ENCODE measurements at places on chromosomes 1 and 21.

DNA sequence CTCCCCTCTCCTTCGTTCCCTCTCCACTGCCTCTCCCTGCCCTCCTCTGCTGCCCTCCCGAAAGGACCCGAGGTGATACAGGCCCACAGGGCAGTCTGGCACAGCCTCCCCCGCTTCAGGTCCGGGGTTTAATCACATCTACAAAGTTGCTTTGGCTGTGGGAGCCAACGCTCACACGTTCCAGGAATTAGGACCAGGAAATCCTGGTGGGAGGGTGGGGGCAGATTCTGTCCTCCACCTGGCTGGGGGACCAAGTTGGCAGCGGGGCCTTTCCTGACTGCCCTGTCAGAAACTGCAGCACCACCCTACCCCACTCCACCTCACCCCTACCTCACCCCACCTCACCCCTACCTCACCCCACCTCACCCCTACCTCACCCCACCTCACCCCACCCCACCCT is 95.1 kb downstream of the WDR4 start:
- no peak for DNase-seq

DNA sequence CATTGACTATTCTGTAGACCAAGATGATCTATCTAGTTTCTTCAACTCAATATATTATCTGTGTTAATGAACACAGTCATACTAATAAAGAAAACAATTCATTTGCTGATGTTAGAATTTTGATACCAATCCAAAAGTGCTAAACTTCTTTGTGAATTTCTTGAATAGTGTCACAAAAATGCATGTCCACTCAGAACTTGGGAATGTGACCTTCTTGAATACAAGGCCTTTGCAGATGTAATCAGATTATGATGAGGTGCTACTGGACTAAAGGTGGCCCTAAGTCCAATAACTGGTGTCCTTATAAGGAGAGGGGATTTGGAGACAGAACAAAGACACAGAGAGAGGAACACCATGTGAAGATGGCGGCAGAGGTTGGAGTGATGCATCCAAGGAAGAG is 305.8 kb upstream of the ZP4 start:
- no peak for DNase-seq

- no peak for DNase-seq
These were observed 14.1 kb downstream of the GPR88 start for GRCh38 chr1:100552031-100552430.

DNA sequence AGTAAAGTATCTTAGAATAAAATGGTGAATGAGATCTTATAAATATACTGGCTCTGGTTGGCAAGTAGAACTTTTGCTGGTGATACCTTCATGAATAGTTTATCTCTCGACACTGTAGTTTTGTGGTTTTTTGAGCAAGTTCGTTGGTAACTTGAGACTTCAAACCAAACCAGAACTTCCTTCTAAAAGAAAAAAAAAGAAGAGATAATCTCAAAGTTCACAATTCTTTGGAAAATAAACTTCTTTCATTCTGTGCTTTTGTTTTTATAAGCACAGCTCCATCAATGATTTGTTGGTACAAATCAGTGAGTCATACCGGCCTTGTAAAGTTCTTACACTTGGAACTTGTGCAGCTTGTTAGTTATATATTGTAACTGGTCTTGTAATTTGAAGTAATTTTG is 2.3 kb downstream of the HIPK1 start:
- DNase-seq = no peak

GRCh38 chr1:179888071-179888470 is 6.0 kb downstream of the TOR1AIP1 start:
- DNase-seq = no peak

DNA sequence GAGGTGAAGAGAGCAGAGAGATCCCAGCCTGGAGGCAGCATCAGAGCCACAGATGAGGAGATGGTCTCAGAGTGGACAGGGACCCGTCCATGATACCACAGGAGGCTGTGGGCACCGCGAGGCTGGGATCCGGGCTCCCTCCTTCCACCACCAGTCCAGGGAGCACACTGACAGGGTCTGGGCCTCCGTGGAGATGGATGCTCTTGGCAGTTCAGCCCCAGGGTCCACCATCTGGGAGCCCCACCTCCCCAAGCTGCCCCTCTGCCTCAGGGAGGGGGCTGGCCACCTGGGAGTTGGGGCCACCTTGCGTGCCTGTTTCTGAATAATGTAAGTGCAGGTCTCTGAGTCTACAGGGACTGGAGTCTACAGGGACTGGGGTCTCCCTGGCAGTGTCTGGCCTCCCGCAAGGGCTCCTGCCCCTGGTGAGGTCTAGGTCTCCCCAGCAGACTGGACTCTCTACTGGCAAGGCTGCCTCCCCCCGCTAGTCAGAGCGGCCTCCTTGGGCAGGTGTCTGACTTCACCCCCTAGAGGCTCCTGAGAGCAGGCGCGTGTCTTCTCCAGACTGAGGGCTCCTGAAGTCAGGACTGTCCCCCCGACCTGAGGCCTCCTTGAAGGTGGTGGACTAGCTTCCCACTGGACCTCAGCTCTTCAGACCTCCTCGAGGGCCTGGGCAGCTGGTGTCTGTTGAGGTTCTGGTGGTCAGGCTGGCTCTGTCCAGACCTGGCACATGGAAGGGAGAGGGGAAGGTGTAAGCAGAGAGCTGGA is 218.5 kb downstream of the PTPRU start:
- DNase-seq = peak; percentile 23

- no peak for DNase-seq
These were observed 58.7 kb downstream of the RUNX3 start for GRCh38 chr1:24871306-24871901.

DNA sequence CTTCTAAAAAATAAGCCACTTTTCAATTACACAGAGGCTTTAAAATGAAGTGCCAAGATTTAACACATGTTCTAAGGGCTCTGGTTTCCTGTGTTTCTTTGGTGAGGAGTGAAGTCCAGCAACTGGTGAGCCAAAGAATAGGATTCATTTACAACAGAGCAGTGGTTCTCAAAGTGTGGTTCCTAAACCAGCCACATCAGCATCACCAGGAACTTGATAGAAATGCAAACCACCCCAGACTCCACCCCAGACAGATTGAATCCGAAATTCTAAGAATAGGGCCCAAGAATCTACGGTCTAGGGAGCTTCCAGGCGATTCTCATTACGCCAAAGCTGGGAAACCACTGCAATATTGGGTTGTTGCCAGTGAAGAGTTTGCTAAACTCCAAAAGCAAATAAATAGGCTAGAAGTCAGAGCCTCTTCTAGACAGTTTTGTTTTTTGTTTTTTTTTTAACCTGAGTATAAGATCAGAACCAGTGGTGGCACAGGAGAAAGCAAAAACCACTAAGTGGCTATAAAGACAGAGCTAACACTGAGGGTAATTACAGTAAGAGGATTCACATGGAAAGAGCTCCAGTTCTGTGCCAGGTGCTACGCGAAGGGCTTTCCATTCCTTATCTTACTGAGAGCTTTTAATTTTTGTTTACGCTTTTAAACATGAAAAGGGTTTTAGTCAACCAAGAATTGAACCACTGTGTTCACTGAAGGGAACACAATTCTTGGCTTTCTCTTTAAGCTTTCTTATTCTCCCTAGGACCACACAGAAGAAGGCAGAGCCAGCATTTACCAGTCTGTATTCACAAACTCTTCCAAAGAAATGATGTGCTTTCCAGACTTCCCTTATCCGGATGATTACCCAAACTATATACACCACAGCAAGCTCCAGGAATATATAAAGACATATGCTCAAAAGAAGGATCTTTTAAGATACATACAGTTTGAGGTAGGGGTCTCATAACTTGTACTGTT is 42.4 kb upstream of the FMO2 start:
- peak; percentile 72 for DNase-seq

- no peak for DNase-seq
These were observed 4.4 kb downstream of the LYPD8 start for GRCh38 chr1:248751142-248751541.

DNA sequence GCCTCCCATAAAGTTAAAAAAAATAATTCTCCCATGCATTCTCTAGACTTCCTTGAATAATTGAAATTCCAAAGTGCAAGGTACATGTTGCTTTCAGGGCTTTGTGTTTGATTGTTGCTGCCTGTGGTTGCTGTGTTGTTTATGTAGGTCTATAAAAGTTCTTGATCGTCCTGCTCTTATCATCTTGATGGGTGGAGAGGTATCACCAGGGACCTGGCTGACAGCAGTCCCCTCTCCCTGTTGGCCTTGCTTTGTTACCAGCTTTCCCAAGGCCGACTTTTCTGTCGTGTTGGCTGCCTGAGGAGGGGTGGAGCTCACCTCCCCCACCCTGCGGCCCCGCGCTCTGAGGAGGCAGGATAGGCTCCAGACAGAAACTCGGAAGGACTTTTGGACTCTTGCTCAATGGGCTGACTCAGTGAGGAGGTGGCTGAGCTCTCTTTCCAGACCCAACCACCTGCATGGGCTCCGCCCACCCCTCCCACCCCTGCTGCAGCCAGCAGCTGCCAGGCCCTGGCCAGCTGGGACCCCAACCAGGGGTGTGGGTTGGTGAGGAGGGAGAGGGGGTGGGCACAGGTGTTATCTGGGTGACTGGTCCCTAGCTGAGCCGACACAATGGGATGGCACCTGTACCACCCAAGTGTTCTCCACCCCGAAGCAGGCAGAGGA is 2.0 kb downstream of the INAVA start:
- no peak for DNase-seq

GRCh38 chr1:10519016-10519417 is 44.3 kb downstream of the PEX14 start:
- DNase-seq = no peak

DNA sequence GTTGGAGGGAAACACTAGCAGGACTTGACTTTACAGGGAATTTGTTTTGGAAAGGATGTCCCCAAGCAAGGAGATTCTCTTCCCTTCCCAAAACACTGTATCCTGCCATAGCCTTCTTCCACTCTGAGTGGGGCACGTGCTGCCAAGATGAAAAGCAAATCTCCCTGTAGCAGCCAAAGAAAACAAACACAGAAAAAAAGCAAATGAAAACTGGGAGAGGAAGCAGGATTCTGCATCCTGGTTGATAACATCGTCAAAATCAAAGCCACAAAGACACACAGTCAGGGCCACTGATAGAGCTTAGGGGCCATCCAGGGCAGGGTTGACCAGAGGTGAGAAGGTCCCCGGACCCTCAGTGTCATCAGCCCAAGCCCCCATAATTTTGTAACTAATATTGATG is 16.0 kb upstream of the MTARC2 start:
- DNase-seq = no peak

GRCh38 chr1:7279769-7280168 is 491.3 kb upstream of the VAMP3 start:
- DNase-seq = no peak

GRCh38 chr1:245609354-245610150 is 454.8 kb downstream of the KIF26B start:
- DNase-seq = no peak

GRCh38 chr1:228081578-228082213 is 812 bp upstream of the ARF1 start:
- no peak for DNase-seq

- no peak for DNase-seq
These were observed 70.7 kb downstream of the CD247 start for GRCh38 chr1:167447521-167448136.

DNA sequence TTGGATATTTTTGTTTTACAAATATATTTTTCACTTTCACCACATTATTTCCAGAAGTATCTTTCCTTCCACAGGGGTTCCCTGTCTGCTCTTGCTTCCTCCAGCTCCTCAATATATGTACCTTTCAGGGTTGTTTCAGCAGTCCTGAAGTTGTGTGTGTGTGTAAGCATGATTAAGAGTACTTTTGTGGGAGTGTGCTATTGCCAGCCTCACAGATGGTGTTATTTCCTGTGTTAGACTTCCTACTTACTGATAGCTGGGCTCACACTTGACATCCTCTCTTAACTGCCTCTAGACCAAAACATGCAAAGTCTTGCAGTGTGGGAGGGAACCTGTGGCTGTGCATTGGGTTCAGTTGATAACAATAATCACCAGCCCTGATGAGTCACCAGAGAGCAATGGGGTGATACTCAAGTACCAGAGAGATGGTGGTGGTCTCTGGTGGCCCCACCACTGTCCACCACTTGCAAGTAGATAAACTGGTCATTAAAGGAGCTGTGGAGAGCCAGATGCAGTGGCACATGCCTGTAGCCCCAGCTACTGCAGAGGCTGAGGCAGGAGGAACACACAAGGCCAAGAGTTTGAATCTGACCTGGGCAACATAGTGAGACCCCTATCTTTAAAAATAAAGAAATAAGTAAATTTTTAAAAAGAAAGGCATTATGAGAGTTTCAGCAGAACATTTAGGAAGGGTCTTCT is 126.7 kb downstream of the NR5A2 start:
- DNase-seq = no peak

- no peak for DNase-seq
These were observed 13.1 kb downstream of the SDCCAG8 start for GRCh38 chr1:243268751-243269460.

GRCh38 chr1:8812081-8812480 is 5.4 kb downstream of the RERE start:
- no peak for DNase-seq

- DNase-seq = no peak
These were observed 82.0 kb downstream of the DISP1 start for GRCh38 chr1:222896630-222897526.
